ENCODE measurements at places on chromosomes 13 and 19. TPM values are rescaled to one million over a fixed set of nuclear protein-coding genes. Genes with fewer than 3 reads are reported as not detected.

DNA sequence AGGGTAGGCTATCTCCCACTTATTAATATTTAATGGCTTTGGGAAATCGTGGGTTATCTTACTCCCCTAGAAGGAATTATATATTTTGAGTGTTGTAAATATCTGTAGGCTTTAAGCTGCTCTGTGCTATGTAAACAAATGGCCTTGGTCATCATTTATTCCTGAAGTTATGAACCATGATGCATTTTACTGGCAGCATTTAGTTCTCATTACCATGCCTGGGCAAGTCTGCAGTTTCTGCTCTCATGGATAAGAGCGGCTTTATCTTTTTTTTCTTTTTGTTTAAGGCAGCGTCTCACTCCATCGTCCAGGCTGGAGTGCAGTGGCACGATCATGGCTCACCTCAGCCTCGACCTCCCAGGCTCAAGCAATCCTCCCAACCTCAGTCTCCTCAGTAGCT, 156.1 kb downstream of the IRS2 start:
- H3K36me3 ChIP-seq, result no peaks in the 10 kb centered on the region
- DNase-seq, result no peak
- H3K27ac ChIP-seq, result no peak overlapping the region
- H3K4me1 ChIP-seq, result no peaks in the 10 kb centered on the region
- no peak overlapping the region for H3K4me3 ChIP-seq
- H3K27me3 ChIP-seq, result peaks cover 9% of the 10 kb centered on the region

DNA sequence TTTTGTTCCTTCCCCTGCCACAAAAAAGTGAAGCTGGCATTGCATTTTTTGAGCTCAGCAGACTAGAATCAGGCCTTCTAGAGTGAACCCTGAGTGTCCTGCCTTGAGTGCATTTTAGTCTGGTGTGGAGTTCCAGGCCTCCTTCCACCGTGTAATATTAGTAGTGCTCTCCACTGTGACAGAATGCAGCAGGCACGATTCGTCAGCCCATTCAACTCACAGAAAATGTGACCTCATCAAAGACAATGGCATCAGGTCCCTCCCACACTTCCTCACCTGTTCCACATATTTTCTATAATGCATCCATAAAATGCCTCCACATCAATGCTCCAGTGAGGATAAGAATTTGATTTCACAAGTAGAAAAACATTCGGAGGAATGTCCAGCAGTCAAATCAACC, 227.6 kb downstream of the FGF9 start:
- no peaks in the 10 kb centered on the region for H3K27me3 ChIP-seq
- no peak overlapping the region for H3K27ac ChIP-seq
- no peaks in the 10 kb centered on the region for H3K36me3 ChIP-seq

DNA sequence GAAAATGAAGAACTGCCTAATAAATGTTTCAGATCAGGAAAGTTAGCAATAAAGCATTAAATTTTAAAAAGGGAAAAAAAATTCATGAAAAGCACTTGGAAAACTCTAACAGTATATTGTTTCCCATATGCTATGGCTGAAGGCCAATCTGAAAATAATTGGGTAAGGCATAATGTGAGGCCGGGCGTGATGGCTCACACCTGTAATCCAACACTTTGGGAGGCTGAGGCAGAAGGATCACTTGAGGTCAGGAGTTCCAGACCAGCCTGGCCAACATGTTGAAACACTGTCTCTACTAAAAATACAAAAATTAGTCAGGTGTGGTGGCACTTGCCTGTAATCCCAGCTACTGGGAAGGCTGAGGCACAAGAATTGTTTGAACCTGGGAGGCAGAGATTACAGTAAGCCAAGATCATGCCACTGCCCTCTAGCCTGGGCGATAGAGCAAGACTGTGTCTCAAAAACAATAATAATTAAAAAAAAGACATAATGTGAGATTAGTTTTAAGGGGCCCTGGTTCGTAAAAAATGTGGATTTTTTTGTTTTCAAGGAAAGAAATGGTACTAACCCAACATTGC, 15.2 kb downstream of the INTS6 start:
- no peaks in the 10 kb centered on the region for H3K36me3 ChIP-seq
- H3K4me3 ChIP-seq, result no peak overlapping the region
- H3K27ac ChIP-seq, result no peak overlapping the region
- no peak for DNase-seq

GRCh38 chr13:44352671-44353070, 21.0 kb upstream of the SERP2 start:
- peaks cover 30% of the 10 kb centered on the region for H3K4me1 ChIP-seq
- no peaks in the 10 kb centered on the region for H3K36me3 ChIP-seq
- no peak overlapping the region for H3K27ac ChIP-seq
- no peak for DNase-seq

The SMIM24 gene
- not detected for total RNA-seq

All from naive thymus-derived CD8-positive, alpha-beta T cell (primary cell).